ENCODE measurements at places on chromosomes 3 and 15.

DNA sequence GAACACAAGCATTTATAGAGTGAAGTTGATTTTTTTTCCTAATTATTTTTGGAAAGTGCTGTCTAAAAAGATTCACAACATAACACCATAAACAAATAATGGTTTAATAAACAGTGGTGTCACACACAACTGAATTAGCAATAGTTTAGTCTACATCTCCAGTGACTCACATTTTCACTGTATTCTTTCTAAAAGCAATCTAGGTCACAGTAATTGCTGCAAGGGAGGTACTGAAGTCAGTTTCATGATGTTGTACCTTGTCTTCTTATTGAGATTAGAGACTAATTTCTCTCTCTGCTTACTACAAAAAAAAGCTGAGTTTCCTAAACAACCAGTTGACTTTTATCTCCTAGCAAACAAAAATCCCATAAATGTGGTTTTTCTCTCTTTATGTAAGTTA, 29.6 kb downstream of the PLSCR4 start:
- no peak for DNase-seq

- DNase-seq, result no peak
Observed at GRCh38 chr3:42665050-42665878, 11.8 kb downstream of the ZBTB47 start.

GRCh38 chr3:110815008-110815583, 256.5 kb upstream of the NECTIN3 start:
- DNase-seq, result no peak

GRCh38 chr3:45411081-45411480, 22.7 kb downstream of the LARS2 start:
- DNase-seq, result no peak

DNA sequence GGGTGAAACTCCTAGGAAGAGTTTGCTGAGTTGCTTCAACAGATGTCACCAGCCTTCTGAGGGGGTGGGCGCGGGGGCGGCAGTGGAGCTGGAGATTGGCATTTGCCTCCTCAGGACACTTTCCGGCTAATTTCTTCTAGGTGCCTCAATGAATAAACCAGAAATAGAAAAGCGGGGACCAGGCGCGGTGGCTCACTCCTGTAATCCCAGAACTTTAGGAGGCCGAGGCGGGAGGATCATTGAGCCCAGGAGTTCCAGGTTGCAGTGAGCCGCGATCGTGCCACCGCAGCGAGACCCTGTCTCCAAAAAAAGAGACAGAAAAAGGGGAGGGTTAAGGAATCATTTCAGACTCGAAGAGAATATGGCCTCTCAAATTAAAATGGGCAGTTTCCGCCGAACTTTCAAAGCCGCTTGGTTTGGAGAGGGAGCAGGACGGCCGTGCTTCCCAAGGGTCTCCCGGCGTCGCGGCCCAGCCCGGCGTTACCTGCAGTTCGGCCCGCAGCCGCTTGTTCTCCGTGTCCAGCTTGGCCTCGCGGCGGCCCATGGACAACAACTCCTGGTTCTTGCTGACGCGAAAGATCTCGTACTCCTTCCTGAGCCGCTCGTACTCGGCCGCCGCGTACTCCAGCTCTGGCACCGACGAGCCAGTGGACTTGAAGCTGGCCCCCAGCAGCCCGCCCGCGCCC, 587 bp downstream of the NPHP3 start:
- no peak for DNase-seq

DNA sequence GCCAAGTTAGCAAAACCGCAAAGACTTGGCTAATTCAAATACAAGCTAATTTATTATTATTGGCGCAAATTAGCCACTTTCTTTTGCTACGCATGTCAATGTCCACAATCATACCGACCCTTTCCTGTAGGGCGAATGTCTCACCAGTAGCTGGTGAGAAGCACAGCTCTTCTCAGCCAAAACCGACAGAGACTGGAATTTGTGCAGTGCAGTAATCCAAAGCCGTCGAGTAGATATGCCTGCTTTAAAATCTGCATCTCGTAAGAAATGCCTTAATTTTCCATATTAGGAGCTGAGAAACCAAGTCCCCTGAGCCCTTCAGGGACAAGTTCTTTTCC, 614 bp upstream of the MINDY2 start:
- DNase-seq, result no peak

GRCh38 chr15:100249096-100249815, 92.5 kb downstream of the ADAMTS17 start:
- no peak for DNase-seq
